ENCODE measurements at places on chromosomes 12 and 14. TPM values are rescaled to one million over a fixed set of nuclear protein-coding genes. Genes with fewer than 3 reads are reported as not detected.

The PLXNC1 gene
- total RNA-seq: 1.9 TPM

The C3AR1 gene
- 1.8 TPM for total RNA-seq

The ANKRD33 gene
- not detected for total RNA-seq

The SIRT4 gene
- 2.4 TPM for total RNA-seq

The OLR1 gene
- 7.3 TPM for total RNA-seq

The SLC5A8 gene
- not detected for total RNA-seq

The HVCN1 gene
- 1.6 TPM for total RNA-seq

The SP1 gene
- 26.9 TPM for total RNA-seq

DNA sequence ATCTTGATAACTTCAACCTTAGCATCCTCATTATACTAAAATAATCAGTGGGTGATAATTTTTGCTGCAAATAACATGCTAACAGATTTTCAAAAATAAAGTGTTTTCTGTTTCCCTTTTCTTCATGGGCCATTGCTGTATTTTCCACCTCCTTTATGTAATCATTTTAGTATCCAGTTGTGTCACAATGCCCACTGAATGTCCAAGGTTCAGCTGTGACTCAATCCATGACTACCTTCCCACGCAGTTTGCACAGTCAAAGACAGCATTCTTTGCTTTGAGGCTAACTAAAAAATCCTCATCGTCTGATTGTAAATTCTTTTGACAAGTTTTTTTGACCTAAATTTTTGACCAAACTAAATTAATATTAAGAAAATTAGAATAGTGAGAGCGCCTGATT, 474.1 kb downstream of the FLRT2 start:
- no peak for DNase-seq

DNA sequence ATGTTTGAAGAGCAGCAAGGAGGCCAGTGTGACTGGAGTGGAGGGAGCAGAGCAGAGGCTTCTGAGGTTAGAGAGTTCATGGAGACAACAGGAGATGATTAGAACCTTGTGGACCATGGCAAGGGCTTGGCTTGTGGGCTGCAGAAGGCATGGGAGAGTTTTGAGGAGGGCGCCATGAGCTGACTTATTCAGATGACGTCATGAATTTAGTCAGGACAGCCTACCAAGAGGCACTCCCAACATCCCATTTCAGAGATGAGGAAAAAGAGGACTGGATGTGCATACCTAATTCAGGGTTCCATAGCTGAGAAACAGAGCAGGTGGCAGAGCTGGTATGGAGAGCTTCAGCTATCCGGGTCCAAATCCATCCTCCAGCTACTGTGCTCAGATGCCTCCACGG, 101.8 kb downstream of the PLXNC1 start:
- DNase-seq: no peak

DNA sequence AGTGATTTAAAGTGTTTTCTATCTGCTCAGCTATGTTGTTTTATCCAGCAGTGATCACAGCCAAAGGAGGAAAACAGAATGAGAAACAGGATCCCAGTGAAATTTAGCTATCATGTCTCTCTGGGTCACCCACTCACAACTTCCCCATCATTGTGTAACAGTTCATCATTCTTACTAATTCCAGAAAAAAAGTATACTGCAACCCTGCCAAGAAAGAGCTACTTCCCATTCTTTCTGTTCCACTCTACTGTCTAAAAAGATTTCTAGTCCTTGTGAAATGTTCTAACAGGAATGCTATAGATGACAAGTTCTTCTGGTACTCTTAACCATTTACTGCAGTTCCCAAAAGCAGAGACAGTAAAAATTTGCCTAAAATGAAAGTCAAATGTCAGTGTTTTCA, 39.2 kb upstream of the CD163 start:
- DNase-seq: no peak

DNA sequence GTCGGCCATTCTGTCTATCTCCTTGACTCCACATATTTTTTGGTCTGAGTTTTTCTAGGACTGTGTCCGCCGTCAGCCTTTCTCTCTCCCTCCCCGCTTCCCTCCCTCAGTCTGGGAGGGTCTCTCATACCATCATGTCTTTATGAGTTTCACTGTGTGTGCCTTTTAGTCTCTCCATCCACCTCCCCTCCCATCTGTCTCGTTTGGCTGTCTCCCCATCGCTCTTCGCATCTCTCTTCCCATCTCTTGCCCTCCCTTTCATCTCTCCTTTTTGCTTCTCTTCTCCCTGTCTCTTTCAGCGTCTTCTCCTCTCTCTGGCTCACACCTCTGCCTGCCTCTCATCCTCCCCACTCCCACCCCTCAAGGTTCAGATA, 6.9 kb upstream of the CISTR start:
- DNase-seq: no peak

GRCh38 chr14:100190126-100190525, 30.7 kb upstream of the DEGS2 start:
- no peak for DNase-seq

DNA sequence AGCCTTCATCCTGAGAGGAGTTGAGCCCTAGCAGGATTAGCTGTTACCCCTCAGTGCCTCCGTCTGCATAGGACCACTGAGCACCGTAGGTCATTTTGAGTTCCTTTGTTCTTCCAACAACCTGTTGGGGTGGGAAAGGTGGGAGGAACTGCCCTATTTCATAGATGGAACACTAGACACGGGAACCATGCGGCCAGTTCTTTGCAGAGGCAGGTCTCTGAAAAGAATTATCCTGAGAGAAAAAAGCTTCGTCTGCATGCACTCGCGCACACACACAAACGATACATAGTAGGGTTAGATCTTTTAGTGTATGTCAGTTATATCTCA, 28.5 kb downstream of the TRAFD1 start:
- DNase-seq: no peak

DNA sequence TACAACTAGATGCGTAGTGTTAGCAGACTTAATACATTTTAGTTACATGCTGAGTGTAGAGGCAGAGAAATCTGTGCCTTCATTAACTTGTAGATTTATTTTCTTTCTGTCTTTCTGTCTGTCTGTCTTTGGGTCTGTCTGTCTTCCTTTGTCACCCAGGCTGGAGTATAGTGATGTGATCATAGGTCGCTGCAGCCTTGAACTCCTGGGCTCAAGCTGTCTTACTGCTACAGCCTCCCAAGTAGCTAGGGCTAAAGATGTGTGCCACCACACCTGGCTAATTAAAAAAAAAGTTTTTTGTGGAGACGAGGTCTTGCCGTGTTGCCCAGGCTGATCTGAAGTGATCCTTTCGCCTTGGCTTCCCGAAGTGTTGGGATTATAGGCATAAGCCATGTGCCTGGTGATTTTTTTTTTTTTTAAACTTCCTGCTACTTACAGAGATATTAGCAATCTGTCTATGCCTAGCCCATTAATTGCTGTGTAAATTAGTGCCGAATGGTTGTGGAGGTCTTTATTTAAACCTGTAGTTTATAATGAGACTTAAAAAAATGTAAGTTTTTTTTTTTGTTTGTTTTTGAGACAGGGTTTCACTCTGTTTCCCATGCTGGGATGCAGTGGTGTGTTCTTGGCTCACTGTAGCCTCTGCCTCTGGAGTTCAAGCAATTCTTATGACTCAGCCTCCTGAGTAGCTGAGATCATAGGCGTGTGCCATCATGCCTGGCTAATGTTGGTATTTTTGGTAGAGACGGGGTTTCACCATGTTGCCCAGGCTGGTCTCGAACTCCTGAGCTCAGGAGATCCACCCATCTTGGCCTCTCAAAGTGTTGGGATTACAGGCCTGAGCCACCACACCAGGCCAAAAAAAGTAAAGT, 22.8 kb downstream of the ERC1 start:
- peak; percentile 90 for DNase-seq

GRCh38 chr14:70269582-70269981, 80.8 kb upstream of the SLC8A3 start:
- no peak for DNase-seq

GRCh38 chr14:54258382-54258781, 138.4 kb upstream of the CDKN3 start:
- no peak for DNase-seq

DNA sequence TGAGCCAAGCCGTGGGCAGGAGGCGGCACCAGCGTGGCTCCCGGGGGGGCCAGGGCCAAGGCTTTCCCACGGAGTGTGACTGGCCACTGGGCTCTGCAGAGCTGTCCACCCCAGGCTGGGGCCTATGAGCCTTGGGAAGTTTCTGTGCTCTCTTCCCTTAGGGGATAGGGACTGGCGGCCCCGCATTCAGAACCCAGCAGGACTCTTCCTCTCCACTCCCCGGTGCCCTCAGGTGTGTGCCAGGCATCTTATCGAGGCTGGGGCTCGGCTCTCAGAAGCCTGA, 17.8 kb upstream of the EIF2B2 start:
- no peak for DNase-seq

- peak; percentile 58 for DNase-seq
These were observed at the start of gene ELK3 for GRCh38 chr12:96193725-96194575. ELK3 (plus strand) TSS chr12:96194375.

DNA sequence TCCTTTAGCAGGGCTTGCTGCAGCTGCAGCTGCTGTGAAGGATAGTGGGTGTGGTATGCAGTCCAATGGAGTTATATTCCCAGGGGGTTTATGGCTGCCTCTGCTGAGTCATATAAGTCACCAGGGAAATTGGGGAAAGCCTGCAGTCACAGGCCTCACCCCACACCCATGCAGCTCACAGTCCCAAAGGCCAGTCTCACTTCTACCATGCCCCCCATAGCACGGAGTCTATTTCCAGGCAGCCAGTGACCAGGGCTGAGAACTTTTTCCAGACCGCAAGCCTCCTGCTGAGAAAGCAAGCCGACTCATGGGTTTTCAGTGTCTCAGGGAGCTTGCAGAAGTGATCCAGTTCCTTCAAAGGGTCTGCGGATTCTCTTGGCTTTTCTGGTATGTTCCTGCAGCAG, 322.4 kb upstream of the CLEC14A start:
- peak; percentile 13 for DNase-seq

GRCh38 chr12:40313928-40314327, 89.1 kb downstream of the LRRK2 start:
- DNase-seq: no peak
